ENCODE measurements at places on chromosomes 1 and 21.
A peak's percentile ranks its signal among the peaks of the same experiment; 100 is the strongest.

- no peak for DNase-seq
These were observed 63.0 kb downstream of the RHBG start for GRCh38 chr1:156431769-156432668.

DNA sequence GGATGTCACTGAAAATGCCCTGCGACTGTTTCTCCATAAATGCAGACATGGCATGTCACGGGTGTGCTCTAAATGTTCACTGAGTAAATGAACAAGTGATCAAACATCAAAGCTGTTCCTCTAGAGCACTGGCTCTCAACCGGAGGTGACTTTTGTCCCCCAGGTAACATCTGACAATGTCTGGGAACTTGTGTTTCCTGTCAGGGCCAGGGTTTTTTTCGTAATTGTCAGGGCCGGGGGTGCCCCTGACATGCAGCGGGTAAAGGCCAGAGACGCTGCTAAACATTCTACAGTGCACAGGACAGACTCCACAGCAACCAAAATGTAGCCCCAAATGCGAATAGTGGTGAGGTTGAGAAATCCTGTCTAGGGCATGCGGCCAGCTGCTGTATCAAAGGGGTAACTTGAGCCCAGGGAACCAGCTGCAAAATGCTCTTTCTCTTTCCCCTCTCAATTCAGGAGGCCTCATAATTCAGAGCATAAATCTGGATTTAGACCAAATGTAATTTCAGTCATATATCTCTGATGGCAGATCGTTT, 2.0 kb downstream of the ALDH4A1 start:
- DNase-seq = no peak

GRCh38 chr1:214219902-214220301, 61.1 kb upstream of the SMYD2 start:
- DNase-seq = no peak

DNA sequence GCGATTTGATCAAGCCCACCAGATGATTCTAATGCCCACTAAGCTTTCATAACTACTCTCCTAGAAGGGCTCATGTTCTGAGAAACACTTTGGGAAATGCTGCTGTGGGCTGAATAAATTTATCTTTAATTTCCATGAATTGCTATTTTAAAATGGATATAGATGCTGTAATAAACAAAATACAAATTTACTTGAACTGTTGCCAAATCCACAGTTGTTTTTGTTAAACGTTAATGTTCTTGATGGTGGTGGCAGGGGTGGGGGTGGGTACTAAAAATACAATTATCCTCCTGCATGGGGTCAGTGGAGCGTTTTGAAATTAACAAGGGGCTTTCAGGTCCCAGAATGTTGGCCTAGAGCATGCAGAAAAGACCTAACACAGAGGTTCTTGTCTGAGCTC, 244.7 kb upstream of the POU3F1 start:
- no peak for DNase-seq

DNA sequence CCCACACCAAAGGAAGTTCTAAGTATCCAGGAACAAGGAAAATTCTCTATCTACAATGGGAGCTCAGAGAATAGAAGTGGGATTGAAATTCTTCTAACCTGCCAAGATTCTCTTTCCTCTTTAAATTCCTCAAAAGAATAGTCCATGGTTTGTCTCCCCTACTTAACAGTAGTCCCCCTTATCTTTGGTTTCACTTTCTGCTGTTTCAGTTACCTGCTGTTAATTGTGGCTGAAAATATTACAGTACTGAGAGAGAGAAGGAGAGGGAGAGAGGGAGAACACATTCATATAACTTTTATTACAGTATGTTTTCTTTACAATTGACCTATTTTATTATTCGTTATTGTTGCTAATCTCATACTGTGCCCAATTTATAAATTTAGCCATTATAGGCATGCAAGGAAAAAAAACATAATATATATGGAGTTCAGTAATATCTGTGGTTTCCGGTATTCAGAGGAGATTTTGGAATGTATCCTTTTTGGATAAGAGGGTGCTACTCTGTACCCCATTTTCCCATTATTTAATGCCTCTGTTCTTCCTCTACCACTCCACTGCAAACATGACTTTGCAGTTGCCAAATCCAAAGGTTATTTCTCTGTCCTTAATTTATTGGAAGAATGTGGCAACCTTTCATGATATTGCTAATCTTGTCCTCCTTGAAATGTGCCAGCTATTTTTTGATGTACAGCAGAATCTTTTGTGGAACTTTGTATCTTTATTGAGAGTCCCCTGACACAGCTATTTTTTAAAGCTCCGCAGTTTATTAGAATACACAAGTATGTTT, 68.0 kb downstream of the USP25 start:
- no peak for DNase-seq

- DNase-seq = no peak
These were observed 59.3 kb upstream of the DPT start for GRCh38 chr1:168788258-168788657.

GRCh38 chr1:95504321-95504720, 270.3 kb downstream of the RWDD3 start:
- DNase-seq = no peak

DNA sequence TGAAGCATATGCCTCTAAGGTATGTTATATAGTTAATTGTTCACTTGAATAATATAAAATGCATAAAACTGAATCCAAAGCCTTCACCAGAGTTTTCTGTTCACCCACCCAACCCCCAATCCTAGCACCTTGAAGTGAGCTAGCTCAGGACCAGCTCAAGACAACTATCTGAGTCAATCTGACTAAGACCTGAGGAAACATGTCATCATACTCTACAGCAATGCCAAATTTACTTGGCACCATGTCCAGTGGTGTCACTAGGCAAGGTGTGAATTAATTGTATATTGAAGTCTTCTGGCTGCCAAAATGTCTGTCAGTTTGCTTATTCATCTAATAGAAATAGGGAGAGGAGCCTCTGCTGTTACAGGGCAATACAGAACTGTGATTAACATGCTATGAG, 3.8 kb downstream of the DNASE2B start:
- DNase-seq = no peak

- peak; percentile 46 for DNase-seq
These were observed 212.6 kb downstream of the TGFB2 start for GRCh38 chr1:218557731-218558130.

DNA sequence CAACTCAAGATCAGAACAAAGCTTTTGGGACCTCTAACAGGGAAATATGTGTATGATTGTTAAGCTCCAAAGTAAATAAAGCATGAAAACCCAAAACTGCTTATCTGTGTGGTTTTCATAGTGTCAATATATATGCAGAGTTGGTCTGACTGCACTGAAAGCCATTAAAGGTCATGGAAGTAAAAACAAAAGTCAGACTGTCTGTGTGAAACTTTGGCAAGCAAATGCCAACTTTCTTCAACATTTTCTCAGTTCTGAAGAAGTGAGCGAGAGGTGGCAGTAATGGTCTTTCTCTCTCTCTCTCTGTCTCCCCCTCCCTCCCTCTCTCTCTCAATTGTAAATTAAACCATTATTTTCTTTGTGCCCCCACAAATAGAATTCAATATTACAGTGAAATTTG, 100.1 kb upstream of the S1PR1 start:
- DNase-seq = no peak

DNA sequence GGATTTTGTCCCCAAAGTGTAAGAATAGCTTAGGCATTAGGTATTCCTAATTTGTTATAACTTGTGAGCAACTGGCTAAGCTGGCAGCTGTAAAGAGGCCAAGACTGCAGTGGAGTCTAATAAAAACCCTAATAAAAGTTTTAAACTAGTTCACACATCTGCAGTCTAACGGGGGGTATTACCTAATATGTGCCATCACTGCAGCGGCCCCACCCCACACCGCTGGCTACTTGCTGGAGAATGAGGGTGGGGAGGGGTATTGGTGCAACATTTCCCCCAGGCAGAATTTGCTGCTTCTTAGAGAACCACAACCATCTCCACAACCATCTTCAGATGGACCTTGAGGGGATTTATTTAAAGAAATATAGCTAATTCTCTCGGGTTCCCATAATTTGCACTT, 135.0 kb downstream of the ZC3H11B start:
- DNase-seq = no peak

DNA sequence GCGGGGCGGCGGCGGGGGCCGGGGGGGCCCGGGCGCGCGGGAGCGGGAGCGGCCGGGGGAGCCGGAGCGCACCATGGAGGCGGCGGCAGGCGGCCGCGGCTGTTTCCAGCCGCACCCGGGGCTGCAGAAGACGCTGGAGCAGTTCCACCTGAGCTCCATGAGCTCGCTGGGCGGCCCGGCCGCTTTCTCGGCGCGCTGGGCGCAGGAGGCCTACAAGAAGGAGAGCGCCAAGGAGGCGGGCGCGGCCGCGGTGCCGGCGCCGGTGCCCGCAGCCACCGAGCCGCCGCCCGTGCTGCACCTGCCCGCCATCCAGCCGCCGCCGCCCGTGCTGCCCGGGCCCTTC, 546 bp downstream of the SKI start:
- no peak for DNase-seq

- DNase-seq = no peak
These were observed 27.7 kb downstream of the WARS2 start for GRCh38 chr1:119112791-119113190.

- DNase-seq = no peak
These were observed 23.4 kb upstream of the COL16A1 start for GRCh38 chr1:31727195-31727594.

- no peak for DNase-seq
These were observed 269.4 kb downstream of the HLX start for GRCh38 chr1:221148660-221149059.

- no peak for DNase-seq
These were observed 144.2 kb downstream of the PTPRU start for GRCh38 chr1:29380532-29380931.

- DNase-seq = no peak
These were observed 1.1 kb upstream of the GRHL3 start for GRCh38 chr1:24317956-24318614.

DNA sequence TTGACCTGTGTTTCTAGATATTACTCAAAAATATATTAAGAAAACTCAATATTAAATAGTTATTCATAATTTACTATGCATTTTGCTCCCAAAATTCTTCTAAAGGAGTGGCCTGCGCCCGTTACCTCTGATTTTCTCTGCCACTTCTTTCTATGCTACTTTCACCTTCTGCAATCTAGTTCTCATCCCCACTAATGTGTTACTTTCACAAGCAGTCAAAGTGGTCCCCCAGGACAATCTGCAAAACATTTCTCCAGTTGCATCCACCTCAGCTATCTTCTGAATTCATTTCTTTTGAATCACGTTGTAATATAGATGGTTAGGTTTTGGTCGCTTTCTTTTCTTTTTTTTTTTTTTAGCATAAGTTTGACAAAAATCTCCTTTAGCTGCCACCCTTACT, 13.4 kb downstream of the INSL5 start:
- DNase-seq = no peak

DNA sequence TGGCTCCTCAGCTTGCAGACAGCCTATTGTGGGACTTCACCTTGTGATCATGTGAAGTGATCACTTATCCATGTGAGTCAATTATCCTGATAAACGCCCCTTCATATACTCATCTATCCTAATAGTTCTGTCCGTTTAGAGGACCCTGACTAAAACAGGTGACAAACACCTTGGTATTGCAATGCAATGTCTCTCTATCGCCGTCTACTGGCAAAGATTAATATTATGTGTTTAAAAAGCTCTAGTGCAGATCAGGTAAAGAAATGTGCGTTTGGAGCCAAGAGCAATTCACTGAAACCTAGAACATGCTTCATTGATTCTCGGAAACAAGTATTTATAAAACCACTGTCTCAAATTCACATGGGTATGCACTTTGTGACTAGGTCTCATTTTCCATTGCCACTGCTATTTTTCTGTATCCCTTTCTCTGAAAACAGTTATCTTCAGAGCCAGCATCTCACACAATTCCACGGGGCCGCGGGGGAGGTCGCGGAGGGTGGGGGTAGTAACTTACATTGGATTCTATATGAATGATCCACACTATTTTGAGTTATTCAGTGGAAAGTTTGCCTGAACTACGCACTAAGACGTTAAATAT, 554.6 kb upstream of the NCAM2 start:
- DNase-seq = no peak

DNA sequence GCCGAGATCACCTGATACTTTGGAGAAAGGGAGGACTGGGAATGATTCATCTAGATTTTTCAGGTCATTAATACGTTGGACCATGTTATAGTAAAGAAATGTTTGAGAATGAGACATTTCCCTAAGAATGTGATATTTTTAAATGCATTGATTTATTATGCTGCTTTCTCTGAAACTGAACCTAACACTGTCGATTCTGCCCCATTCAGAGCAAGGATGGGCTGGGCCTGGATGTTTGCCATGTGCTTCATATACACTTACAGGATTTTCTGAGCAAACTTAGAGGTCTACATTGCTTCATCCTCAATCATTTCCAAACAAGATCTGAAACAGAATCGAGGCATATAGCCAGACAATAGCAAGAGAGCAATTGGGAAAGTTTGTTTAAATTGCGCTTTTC, 183.3 kb downstream of the CRB1 start:
- DNase-seq = no peak

- DNase-seq = no peak
These were observed 83.5 kb upstream of the CDC42BPA start for GRCh38 chr1:227401562-227402342.

DNA sequence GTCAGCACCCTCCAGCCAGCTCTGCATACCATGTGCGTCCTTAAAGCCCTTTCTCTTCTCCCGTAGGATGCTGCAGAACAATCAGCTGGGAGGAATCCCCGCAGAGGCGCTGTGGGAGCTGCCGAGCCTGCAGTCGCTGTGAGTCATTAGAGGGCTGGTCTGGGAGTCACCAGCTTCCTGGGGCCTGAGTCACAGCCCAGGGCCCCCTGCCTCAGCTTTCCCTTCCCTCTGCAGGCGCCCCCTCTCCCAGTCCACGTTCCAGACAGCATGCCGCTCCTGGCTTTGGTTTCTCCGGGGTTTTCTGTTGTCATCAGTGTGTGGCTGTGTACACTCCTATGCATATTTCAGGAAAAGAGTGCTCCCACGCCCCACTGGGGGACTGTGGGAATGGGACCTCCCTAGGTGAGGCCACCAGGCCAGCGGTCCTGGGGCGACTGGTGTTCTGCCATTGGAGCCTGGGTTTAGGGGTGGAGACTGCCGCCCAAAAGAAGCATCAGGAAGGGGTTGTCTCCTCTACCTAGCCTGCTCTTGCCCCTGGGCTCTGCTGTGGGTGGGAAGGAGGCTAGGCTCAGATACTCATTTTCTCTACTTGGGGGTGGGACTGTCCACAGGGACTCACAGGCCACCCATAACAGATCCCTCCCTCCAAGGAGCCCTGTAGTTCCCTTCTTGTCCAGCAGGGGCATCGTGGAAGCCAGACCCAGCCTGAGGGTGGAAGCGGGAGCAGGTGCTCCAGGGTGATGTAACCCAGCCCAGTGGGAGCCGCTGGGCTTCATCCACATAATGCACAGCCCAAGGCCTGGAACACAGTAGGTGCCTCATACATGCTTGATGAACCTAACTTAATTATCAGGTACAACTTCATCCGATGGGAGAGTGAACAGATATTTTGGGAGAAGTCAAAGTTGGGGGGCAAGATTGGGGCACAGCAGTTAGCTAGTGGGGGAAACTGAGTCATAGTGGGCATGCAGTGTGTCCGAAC, 42.5 kb downstream of the LGR6 start:
- DNase-seq = peak; percentile 11

DNA sequence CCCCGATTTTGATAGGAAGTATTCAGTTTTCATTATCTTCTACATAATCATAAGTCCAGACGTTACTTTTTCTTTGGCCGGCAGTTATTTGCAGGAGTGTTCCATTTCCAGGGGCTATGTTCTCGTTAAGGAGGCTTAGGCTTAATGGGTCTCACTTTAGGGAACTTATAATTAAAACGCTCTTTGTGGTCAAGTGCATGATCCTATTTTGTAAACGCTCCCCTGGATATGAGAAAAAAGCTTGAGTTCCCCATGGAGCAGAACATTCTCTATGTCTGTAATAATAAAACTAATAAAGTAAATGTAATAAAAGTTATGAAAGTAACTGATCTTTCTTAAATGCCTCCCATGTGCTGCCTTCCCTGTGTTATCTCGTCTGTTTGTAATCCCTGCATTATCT, 48.7 kb upstream of the GPR153 start:
- no peak for DNase-seq

All from NCI-H1417 treated with DMSO at 0.1 percent for 48 hours (cell line).